NCI-H69 (cell line): ENCODE measurements at places on chromosomes 2 and 18.

GRCh38 chr2:148207111-148207510 lies 186.2 kb downstream of the MBD5 start:
- DNase-seq: no peak

DNA sequence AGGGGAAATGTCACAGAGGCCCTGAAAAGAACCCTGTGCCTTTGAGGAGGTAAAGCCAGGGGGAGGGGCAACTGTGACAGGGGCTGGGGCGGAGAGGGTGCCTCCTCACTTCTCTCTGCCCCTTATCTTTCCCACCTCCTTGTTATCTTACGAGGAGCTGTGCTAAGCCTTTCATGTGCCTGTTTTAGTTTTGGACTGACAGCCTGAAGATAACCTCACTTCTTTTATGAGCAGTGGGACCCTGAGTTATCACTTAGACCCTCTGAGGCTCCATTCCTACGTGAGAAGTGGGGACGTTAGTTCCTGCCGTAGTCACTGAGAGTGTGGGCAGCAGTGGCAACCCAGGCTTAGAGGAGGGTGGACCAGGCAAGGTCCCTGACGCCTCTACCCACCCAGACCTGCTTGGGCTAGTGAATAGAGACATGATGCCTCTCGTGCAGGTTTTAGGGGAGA lies 39.5 kb upstream of the LBH start:
- no peak for DNase-seq

DNA sequence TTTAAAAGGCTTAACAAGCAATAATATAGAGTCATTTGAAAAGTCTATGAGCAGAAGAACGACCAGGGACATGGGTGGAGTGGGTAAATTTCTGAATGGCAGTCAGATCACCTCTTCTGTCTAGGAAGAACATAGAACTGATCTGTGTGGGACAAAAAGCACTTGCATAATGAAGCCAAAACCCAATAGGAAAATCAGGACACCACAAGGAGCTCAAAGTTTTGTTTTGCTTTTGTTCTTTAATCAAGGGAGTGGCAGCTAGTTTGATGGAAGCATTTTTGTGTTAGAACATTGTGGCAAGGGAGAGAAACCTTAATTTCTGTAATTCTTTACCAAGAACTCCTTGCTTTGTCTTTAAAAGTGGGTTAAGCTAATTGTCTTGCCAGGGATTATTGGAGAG lies 240.2 kb upstream of the TANK start:
- no peak for DNase-seq

DNA sequence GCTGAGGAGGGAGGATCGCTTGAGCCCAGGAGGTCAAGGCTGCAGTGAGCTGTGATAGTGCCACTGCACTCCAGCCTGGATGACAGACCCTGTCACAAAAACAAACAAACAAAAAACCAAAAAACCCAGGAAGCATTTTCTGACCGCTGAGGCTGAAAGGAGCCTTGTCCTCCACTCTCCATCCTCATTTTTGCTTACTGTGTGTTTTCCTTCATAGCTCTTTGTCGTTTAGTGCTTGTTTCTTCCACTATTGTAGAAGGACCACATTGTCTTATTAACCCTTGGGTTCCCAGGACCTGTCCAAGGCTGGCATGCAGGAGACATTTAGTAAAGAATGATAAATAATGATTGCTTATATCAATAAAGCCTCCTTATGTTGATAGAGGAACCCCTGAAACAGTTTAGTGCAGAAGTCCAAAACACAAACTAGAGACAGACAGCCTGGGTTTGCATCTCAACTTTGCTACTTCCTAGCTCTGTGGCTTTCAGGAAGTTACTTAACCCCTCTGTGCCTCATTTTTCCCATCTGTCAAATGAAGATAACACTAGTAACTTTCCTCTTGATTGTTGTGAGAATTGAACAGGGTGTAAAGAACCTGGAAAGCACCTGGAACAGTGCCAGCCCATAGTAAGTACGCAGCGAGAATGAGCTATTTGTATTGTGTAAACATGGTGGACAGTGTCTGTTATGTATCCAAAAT lies 126.0 kb downstream of the LPIN1 start:
- DNase-seq: peak; percentile 1

DNA sequence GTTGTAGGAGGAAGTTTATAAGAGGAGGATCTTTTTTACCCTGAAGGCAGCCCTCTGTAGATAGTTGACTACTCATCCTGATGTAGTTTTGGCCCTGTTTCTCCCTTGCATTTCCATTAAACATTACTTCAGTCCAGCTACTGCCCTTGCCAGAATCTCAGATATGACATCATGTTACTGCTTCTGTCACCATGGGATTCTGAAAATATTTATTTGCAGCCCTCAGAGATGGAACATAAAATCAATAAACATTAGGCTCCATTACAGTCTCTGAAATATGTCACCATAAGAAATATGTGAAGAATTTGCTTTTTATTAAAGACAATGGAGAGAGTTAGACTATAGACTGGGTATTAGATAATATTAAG lies 68.7 kb upstream of the STK39 start:
- no peak for DNase-seq

- no peak for DNase-seq
These were observed 40.0 kb upstream of the ITGA6 start for GRCh38 chr2:172387361-172387760.

- no peak for DNase-seq
These were observed 100.9 kb upstream of the TEX51 start for GRCh38 chr2:126797622-126798275.

DNA sequence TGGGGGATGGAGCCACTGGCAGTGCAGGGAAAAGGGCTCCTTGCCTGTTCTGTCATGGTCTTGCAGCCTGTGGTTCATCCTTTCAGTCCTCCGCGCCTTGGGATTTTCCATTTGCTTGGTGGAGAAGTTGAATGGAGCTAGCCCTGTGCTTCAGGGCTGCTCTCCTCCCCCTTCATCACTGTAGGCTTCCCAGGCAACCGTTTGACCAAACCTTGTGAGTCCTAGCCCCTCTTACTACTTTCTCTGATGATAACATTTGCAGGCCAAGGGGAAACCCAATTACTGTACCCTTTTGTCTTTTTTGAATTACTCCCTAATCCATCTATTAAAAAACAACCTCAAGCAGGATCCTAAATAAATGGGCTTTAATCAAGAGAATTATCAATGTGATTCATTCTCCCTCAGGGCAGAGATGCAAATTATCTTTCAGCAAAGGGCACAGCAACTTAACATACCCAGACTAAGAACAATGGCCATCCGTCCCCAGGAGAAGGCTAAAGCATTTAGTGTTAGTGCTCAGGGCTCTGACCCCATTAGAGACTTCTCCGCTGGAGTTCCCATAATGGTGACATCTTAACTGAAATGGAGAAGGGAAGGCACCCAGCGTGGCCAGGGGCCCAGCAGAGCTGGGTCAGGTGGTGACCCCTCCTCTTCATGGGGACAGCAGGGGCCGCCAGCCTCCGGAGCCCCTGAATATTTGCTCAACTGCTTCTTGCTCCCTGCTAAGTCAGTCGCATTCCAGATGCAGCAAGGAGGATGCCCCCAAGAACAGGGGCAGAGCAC lies 40.7 kb downstream of the RHOB start:
- peak; percentile 90 for DNase-seq

DNA sequence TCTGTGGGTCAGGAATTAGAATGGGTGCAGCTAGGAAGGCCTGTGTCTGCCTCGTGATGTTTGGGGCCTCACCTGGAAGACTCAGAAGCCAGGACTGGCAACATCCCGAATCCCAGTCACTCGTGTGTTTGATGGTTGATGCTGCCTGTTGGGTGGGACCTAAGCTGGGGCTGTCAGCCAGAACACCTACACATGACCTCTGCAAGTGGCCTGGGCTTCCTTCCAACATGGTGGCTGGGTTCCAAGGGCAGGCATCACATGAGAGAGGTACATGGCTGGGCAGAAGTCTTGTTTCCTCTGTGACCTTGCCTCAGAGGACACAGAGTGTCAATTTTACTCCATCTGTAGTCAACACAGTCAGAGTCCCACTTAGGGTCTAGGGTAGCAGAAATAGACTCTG lies 177.8 kb downstream of the GBX2 start:
- DNase-seq: no peak

DNA sequence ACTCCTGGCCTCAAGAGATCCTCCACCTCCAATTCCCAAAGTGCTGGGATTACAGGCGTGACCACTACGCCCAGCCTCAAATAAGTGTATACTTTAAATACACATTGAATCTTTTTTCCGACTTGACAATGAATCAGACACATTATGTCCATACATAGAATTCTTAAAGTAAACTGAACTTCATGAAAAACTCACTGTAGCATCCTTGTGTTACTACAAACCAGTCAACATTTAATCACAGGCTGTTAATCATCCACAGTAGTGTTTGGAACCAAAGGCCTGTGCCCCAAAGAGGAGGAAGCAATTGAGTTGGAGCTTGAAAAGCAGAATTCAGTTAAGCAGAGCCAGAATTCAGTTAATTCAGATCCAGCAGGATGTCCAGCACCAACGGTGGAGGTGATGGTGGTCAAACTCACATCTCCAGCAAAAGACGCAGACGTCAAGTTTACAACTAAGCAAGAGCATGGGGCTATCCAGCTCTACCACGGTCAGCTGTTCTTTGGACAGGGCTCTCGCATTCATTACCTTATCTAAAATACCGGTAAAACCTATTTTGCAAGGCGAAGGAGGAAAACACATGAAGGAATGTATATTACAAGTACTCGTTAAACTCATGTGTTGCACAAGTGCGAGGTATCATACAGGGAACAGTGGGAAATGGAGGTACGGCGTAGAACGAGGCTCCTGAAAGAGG lies 1.2 kb downstream of the SLC39A6 start:
- DNase-seq: peak; percentile 64

GRCh38 chr18:11728249-11728648 lies 39.2 kb downstream of the GNAL start:
- peak; percentile 12 for DNase-seq

GRCh38 chr2:217946051-217946450 lies 56.7 kb downstream of the TNS1 start:
- no peak for DNase-seq

GRCh38 chr2:65420712-65421431 lies 11.5 kb downstream of the SPRED2 start:
- DNase-seq: peak; percentile 1

GRCh38 chr2:157471078-157471477 lies 27.2 kb upstream of the CYTIP start:
- no peak for DNase-seq

DNA sequence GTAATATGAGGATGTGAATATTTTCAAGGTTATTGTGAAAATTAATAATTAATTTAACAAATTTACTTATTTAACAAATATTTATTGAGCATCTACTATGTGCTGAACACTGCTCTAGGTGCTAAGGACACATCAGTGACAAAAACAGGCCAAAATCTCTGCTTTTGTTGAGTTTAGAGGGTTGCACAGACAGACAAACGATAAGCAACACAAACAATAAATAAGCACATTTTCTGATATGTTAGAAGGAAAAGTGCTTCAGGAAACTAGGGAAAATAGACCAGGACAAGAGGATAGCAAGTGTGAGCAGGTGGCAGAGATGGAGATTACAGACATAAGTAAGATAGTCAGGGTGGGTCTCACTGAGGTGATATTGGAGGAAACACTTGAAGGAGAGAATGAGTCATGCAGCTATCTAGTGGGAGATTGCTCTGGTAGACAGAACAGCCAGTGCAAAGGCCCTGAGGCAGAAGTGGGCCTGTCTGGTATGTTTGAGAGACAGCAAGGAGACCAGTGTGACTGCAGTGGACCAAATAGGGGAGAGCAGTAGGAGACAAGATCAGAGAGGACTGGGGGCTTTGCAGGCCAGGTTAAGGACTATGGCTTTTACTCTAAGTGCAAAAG lies 38.3 kb downstream of the SFXN5 start:
- no peak for DNase-seq

DNA sequence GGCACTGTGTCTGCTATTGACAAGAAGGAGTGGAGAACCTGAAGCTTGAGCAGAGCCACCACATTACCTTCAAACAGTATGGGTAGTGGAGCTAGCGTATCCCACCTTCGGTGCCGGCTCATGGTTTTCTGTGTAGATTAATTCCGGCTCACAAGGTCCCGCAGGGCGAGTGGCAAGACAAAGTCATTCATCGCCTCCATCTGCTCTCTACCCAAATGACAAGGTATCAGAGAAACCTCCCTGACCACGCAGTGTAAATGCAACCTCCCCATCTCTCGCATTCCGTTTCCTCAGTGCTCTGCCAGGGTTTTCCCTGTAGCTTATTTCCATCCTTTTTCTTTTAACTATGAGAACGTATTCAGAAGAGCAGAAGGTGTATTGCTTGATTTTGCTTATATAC lies 79.8 kb downstream of the MAP4K4 start:
- peak; percentile 14 for DNase-seq

GRCh38 chr18:74278058-74278457 lies 13.7 kb downstream of the CYB5A start:
- peak; percentile 20 for DNase-seq

DNA sequence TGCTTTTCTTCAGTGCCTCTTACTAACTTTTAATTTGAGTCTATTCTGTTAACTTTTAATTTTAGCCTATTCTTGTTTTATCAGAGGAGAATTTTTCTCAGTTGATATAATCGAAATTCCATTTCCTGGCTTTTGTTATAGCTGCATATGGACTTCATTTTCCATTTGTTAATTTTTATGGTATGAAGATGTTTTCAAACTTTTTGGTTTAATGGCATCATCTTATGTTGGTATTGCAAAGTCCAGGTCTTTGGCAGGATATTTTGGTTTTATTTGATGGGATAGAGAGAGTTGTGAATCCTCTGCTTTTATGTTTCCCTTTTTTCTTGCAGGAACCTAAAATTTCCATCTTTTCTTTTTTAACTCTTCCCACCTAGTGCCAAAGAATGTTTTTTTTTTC lies 70.9 kb upstream of the RAPGEF4 start:
- DNase-seq: no peak

DNA sequence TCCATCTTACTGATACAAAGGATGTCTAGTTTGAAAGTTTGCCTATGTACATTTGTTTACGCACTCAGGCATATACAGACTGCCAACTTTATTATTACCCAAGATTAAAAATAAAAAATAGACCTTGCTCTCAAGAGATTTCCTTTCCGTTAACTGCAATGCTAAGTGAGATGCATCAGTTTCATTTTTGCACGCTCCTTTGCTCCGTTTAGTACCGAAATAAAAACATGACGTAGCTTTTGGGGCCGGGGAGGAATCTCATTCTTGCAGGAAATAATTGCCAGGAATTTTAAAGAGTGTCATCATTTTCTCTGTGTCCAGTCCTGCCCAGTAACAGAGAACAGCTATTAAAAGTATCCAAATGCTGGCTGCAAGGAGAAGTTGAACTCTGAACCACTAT lies 169.5 kb downstream of the SLC8A1 start:
- DNase-seq: no peak

GRCh38 chr2:28134857-28135256 lies 244.3 kb downstream of the BABAM2 start:
- DNase-seq: no peak
